GM03348 (cell line): ENCODE measurements at places on chromosomes 11 and 22.

DNA sequence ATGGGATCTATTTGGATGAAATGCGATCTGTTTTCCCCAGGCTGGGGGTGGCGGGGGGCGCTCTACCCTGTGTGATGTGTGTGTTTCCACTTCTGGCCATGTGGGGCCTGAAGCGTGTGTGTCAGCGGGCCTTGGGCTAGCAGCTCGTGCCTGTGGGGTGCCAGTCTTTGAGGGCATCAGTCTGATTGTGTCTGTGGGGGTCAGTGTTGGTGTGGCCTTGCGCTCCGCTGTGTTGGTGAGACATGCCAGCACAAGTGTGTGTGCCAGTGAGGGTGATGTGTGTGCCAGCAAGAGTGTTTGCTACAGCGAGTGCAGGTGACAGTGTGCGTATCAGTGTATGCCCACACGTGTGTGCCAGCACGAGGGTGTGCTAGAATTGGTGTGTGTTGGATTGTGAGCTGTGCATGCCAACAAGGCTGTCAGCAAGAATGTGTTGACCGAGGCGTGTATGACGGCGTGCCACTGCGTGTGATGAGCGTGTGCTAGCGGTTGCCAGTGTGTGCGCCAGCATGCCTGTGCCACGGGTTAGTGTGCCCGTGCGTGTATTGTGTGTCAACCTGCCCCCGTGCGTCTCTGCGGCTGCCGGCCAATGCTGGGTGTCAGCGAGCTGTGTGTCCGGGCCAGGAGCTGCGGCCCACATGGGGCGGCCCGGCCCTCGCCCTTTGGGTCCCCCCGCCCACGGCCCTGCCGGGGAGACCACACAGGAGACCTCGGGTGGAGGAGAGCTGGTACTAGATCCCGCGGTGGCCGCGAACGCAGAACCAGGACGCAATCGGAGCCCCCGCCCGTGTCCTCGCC, 519 bp downstream of the ARRB1 start:
- DNase-seq, result peak; percentile 49

DNA sequence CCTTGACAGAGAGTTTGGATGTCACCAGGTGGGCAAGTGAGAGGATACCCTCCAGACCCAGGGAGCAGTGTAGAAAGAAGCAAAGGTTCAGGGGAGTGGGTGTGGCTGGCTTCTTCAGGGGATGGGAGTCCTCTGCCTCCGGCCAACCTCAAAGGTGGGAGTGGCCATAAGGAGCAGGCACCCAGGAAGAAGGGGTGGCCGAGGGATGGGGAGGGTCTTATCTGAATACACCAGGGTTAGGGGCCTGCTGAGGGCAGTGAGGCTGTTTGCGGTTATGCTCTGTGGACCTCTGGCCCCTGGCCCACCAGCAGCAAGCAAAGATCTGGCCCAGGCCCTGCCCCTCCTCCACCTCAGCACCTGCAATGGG, 6.2 kb downstream of the NFAM1 start:
- DNase-seq, result no peak

- DNase-seq, result no peak
Observed at GRCh38 chr11:108223348-108224149, 682 bp downstream of the ATM start.

GRCh38 chr11:134584001-134584561, 172.0 kb upstream of the B3GAT1 start:
- DNase-seq, result no peak

GRCh38 chr11:119784421-119784820, 55.4 kb upstream of the NECTIN1 start:
- no peak for DNase-seq

GRCh38 chr11:111148953-111149352, 96.6 kb upstream of the POU2AF2 start:
- DNase-seq, result no peak

GRCh38 chr11:81165164-81165563, 1568.5 kb downstream of the FAM181B start:
- no peak for DNase-seq

DNA sequence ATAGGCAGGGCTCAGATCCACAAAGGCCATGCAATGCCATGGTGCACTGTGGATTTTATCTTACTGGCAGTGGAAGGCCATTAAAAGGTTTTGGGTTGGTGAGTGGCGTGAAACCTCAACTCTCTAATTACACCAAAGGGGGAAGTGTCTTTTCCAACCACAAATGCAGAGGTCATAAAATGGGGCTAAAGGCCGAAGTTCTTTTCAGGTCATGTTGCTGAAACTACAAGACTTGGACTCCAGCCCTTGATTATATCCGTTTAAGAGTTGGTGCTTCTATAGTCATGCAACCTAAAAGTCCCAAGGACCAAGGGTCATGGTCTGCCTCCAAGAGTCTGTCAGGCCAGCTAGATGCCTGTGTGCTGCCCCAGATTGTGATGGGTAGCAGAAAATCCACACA, 434.3 kb downstream of the RAB38 start:
- no peak for DNase-seq

- DNase-seq, result no peak
Observed at GRCh38 chr11:132254906-132255305, 884.5 kb downstream of the NTM start.

DNA sequence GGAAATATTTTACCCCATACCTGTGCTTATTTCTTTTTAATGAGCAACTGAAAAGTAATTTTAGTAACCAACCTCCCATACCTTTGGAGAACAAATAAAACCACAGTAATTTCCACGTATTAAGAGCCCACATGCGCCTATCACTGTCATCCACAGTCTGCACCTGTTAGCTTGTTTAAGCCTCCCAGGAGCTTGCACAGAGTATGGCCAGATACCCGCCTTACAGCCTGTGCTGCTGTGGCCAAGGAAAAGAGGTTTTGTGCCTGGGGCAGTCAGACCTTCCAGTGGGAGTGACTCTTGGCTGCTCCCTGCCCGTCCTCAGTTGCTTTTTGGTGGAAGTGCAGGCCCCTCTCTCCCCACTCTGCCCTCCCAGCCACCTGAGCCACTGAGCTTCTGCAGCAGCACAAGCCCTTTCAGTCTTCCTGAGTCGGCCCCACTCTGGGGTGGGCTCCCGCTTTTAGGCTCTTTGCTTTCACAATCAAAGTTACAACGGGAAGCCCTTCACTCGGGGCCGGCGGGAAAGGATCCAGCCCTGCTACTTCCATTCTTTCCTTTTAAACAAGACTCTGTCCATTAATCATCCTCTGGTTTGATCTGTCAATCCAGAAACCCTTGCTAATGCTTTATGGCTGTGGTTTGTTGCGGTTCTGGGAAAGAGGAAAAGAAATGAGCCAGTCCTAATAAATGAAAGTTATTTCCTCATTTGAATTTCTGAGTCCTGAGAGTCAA, 308.8 kb downstream of the TBC1D22A start:
- DNase-seq, result no peak

GRCh38 chr11:128625326-128625725, 38.0 kb upstream of the ETS1 start:
- DNase-seq, result no peak

GRCh38 chr11:7353100-7353499, 101.4 kb downstream of the SYT9 start:
- peak; percentile 32 for DNase-seq

- peak; percentile 67 for DNase-seq
Observed at GRCh38 chr11:76770642-76771445, 12.3 kb upstream of the TSKU start.

- DNase-seq, result peak; percentile 90
Observed at GRCh38 chr11:61954851-61955421, 4.8 kb downstream of the BEST1 start.

GRCh38 chr11:128985880-128986279, 43.2 kb upstream of the TP53AIP1 start:
- no peak for DNase-seq

GRCh38 chr22:26169315-26170111, at the start of gene SEZ6L:
Gene SEZ6L, plus strand, starts transcription at chr22:26169462. Its CDS starts 208 bp downstream, at chr22:26169670.
- peak; percentile 49 for DNase-seq

GRCh38 chr22:33766091-33766490, 154.2 kb downstream of the LARGE1 start:
- no peak for DNase-seq

- DNase-seq, result no peak
Observed at GRCh38 chr11:70572974-70573260, 174.6 kb downstream of the CTTN start.

DNA sequence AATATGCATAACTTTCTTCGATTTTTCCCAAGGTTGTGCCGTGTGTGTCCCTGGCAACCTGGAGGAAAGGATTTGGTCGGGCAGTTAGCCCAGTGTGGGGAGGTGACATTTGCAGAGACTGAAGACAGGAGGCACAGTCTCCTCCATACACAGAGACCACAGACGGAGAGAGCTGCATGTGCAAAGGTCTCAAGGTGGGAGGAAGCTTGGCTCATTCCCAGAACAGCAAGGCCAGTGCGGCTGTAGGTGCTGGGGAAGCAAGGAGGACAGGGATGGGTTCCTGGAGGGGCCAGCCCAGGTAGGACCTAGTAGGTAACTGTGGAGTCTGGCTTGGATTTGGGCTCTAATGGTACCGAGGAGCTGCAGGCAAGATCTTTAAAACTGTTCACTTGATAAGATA, 20.7 kb upstream of the CPT1A start:
- no peak for DNase-seq

DNA sequence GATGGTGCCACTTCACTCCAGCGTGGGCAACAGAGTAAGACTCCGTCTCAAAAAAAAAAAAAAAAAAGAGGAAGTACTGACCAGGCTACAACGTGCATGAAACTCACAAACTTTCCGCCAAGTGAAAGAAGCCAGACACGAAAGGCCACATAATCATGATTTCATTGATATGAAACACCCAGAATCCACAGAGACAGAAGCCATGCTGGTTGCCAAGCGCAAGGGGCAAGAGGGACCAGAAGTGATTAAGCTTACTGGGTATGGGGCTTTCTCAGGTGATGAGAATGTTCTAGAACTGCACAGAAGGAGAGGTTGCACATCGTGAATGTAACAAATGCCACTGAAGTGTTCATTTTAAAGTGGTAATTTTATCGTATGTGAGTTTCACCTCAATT, 60.9 kb downstream of the CELSR1 start:
- DNase-seq, result no peak

- DNase-seq, result no peak
Observed at GRCh38 chr11:115219376-115219775, 284.8 kb downstream of the CADM1 start.

DNA sequence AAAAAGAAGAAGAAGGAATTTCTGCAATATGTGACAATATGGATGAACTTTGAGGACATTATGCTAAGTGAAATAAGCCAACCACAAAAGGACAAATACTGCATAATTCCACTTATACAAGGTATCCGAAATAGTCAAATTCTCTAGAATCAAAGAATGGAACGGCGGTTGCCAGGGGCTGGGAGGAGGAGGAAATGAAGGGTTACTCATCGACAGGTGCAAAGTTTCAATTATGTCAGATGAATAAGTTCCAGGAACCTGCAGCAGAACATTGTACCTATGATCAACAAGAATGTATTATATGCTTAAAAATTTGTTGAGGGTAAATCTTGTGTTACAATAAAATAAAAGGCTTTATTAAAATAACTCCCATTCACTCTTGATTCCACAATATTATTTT, 49.0 kb downstream of the SC5D start:
- DNase-seq, result no peak

GRCh38 chr22:11605468-11605981, 3922.5 kb upstream of the OR11H1 start:
- DNase-seq, result peak; percentile 4

DNA sequence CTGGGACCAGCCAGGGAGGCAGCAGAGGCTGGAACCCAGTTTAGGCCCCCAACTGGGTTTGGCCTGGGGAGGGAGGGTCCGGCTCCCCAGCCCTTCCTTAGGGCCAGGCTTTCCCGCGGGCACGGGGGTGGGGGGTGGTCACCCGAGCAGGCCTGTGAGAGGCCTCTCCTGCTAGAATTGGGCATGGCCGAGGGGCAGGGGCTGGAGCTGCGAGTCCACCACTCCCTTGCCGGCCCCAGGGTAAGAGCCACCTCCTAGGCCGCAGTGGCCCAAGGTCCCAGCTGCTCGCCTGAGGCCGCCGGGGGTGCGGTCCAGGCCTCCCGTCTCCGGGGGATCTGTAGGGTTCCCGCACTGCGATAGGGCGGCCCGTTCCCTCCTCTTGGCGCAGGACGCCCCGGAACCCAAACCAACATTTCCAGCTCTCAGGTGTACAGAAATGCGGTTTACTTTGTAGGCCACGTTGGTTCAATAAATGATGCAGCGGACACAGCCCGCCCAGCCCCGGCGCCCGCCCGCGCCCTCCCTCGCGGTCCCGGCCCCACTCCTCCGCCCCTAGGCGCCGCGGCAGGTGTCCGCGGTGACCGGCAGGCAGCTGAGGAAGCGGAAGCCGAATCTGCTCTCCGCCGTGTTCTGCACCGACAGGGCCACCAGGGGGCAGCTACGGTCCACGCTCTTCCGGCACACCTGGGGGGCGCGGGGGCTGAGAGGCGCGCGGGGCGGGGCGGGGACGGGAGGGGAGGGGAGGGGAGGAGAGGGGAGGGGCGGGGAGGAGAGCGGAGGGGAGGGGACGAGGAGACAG, 5.9 kb downstream of the LMNTD2 start:
- peak; percentile 73 for DNase-seq

DNA sequence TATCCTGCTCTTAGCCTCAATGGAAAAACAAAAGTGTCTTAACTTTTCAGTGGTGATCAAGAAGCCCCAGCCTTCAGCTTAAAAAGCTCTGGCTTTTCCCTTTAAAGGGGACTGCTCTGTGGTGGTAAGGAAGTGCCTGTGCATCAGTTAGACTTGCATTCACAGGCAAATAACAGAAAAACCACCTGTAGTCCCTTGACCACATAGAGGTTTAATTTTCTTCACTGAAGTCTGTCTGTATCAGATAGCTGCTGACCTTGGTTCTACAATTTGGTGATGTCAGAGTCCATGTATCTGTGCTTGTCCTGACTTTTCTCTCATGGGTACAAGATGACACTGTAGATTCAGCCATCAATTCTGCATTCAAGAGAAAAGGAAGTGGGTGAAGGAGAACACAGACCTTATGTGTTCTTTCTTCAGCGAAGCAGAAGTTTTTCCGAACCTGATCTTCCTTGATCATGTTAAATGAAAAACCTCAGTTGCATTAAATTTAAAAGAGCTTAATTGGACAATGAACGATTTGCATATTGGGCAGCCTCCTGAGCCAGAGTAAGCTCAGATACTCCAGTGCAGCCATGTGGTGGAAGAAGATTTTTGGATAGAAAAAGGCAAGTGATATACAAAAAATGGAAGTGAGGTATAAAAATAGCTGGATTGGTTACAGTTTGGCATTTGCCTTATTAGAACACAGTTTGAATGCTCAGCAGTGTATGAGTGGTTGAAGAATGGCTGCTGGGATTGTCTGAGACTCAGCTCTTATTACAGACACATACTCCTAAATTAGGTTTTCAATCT, 43.2 kb upstream of the RDX start:
- no peak for DNase-seq

GRCh38 chr11:47724041-47724729, 9.0 kb upstream of the AGBL2 start:
- DNase-seq, result peak; percentile 9
